Naive thymus-derived CD8-positive, alpha-beta T cell (primary cell): ENCODE measurements at places on chromosomes 13 and 19.

- DNase-seq = no peak
Observed at GRCh38 chr13:98333486-98333885, 156.4 kb upstream of the RNF113B start.

DNA sequence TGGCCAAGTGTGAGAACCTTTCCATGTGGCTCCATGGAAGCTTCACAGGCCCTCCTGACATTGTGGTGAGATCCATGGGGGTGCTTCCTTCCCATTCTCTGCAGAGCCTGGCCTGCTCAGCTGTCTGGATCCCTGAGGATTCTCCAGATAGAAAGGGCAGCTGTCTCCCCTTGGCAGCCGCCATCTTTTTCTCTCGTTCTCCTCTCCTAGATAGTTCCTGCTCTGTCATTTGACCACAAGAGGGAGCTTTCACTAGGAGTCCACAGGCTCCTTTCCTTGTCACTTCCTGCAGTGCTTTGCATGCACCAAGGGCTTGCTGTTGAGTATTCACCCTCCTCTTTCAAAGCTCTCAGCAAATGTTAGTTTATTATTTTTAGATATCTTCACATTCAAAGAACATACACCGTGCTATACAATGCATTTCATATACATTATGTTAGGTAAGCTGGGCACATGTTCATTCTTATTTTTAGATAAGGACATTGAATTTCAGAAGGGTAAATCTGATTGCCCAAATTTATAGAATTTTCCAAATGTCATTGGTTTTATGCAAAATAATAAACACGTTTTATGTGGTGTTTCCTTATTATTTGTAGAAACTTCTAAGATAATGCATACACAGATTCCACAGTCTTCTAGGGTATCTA is 133.2 kb downstream of the FRY start:
- DNase-seq = peak; percentile 2

GRCh38 chr13:24995225-24995804 is 100.6 kb upstream of the PABPC3 start:
- DNase-seq = no peak

- DNase-seq = no peak
Observed at GRCh38 chr13:31772231-31772630, 32.9 kb downstream of the RXFP2 start.

- DNase-seq = no peak
Observed at GRCh38 chr19:35314031-35314430, 15.0 kb upstream of the CD22 start.
